H4 (cell line): ENCODE measurements at places on chromosomes 12 and 14. TPM values are rescaled to one million over a fixed set of nuclear protein-coding genes. Genes with fewer than 3 reads are reported as not detected.

The ESRRB gene
- 0.04 TPM in 1 of 2 replicates, not detected in the other for total RNA-seq

The PTPRR gene
- 1.3 TPM in 2 replicates for total RNA-seq

The PRPF40B gene
- 5.8 and 9.8 TPM in 2 replicates for total RNA-seq

The SYCP3 gene
- total RNA-seq: not detected in 2 replicates

The ANKRD52 gene
- 13.4 and 15.4 TPM in 2 replicates for total RNA-seq

The PAPLN gene
- total RNA-seq: not detected in 2 replicates

The AMIGO2 gene
- total RNA-seq: 44.3 and 47.4 TPM in 2 replicates

The DHRS4L2 gene
- 5.5 and 12.0 TPM in 2 replicates for total RNA-seq

The BTBD6 gene
- total RNA-seq: 16.8 and 19.4 TPM in 2 replicates

The ORMDL2 gene
- total RNA-seq: 35.9 and 37.2 TPM in 2 replicates

The C3AR1 gene
- total RNA-seq: 0.95 and 1.8 TPM in 2 replicates

The ANO4 gene
- 1.7 and 1.8 TPM in 2 replicates for total RNA-seq

The POTEG gene
- 0.41 and 0.75 TPM in 2 replicates for total RNA-seq

The AMN gene
- total RNA-seq: not detected in 2 replicates

The ADAM20 gene
- not detected in 2 replicates for total RNA-seq

The HOXC10 gene
- total RNA-seq: 2.0 and 8.7 TPM in 2 replicates

The FERMT2 gene
- total RNA-seq: 47.1 and 53.5 TPM in 2 replicates

The NOVA1 gene
- total RNA-seq: 2.2 and 7.2 TPM in 2 replicates

The KCNA5 gene
- total RNA-seq: 0.02 TPM in 1 of 2 replicates, not detected in the other
